ENCODE measurements at places on chromosomes 1 and 21.
A peak's percentile ranks its signal among the peaks of the same experiment; 100 is the strongest.

- no peak for DNase-seq
Observed at GRCh38 chr1:47866601-47867437, 130.4 kb downstream of the TRABD2B start.

DNA sequence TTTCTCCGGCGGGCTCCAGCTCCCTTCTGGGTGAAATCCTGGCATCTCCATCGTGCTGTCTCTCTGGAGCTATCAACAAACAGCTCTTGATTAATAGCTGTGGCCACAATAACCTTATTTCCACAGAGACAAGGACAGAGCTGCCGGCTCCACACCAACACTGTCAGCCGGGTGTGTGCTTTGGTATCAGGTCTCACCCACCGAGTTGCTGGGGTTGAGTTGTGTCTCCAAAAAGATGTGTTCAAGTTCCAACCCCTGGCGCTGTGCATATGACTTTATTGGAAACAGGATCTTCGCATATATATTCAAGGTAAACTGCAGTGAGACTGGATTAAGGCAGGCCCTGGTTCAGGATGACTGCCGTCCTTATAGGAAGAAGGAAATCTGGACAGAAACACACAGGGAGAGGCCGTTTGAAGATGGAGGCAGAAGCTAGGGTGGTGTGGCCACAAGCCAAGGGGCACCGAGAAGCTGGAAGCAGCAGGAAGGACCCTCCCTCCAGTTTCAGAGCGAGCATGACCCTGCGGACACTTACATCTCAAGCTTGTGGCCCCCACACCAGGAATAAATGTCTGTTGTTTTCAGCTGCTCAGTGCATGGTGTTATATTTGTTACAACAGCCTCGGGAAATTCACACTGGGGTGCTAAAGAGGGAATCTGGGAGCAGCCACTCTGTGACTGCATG lies 88.4 kb upstream of the TMPRSS2 start:
- DNase-seq = no peak

- DNase-seq = no peak
Observed at GRCh38 chr21:16302851-16303282, 573.1 kb downstream of the USP25 start.

GRCh38 chr1:225845571-225846259 lies 35.8 kb downstream of the EPHX1 start:
- peak; percentile 41 for DNase-seq

DNA sequence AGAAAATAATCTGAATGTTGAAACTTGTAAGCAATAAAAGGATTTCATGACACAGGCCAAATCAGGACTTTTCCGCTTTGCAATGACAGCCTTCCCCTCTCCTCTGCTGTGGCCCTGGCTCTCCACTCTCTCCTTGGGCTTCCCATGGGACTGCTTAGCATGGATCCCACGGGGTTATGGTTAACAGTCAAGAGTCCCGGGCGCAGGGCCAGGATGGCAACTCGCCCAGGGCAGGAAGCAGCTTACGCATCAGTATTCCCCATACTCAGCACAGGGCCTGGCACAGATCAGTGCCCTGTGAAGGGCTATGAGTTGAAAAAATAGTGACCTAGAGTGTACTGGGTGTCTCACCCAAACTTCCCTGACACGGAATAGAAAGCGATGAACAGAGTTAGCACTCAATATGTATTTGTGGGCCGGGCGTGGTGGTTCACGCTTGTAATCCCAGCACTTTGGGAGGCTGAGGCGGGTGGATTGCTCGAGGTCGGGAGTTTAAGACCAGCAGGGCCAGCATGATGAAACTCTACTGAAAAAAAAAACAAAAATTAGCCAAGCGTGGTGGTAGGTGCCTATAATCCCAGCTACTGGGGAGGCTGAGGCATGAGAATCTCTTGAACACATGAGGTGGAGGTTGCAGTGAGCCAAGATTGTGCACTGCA lies 29.1 kb upstream of the GRHL3 start:
- DNase-seq = no peak

GRCh38 chr1:41774471-41774990 lies 144.2 kb downstream of the HIVEP3 start:
- DNase-seq = no peak

DNA sequence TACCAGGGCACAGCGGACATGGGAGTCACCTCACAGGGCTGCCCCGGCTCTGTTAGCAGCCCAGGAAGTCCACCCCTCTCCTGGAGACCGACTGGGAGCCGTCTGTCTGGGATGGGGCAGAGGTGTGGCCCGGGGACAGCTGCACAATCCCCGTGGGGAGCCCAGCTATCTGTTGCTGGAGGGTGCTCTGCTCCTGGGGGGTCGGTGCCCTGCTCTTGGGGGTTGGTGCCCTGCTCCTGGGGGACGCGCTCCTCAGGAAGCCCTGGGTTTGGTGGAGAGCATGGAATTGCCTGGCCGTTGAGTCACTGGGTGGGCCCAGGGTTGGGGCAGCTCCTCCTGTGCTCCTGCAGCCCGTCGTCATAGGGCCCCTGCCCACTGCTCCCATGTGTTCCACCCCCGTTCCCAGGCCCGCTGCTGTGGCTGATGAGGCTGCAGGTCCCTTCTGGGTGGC lies 39.3 kb downstream of the AGPAT3 start:
- no peak for DNase-seq

- DNase-seq = no peak
Observed at GRCh38 chr1:224132901-224133300, 19.0 kb downstream of the FBXO28 start.

- no peak for DNase-seq
Observed at GRCh38 chr1:222299524-222299923, 248.4 kb downstream of the HHIPL2 start.

GRCh38 chr1:1680031-1680911 lies 12.3 kb downstream of the SLC35E2B start:
- DNase-seq = no peak

DNA sequence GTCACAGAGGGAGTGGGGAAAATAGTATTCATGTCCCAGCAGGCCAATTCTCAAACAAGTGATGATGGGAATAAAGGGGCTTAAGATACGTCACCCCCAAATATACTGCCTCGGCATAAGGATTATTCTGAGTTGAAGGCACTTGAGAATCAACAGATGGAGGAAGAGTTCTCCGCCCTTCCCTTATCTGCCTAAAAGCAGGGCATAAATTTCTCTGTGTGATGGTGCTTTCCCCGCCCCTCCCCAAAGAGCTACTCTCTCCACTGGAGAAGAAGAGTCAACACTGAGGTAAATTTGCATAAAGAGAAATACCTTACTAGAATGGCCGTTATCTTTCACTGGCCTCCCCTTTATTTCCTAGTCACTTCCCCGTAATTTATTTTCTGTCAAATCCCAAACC lies 18.7 kb downstream of the BECN2 start:
- no peak for DNase-seq

DNA sequence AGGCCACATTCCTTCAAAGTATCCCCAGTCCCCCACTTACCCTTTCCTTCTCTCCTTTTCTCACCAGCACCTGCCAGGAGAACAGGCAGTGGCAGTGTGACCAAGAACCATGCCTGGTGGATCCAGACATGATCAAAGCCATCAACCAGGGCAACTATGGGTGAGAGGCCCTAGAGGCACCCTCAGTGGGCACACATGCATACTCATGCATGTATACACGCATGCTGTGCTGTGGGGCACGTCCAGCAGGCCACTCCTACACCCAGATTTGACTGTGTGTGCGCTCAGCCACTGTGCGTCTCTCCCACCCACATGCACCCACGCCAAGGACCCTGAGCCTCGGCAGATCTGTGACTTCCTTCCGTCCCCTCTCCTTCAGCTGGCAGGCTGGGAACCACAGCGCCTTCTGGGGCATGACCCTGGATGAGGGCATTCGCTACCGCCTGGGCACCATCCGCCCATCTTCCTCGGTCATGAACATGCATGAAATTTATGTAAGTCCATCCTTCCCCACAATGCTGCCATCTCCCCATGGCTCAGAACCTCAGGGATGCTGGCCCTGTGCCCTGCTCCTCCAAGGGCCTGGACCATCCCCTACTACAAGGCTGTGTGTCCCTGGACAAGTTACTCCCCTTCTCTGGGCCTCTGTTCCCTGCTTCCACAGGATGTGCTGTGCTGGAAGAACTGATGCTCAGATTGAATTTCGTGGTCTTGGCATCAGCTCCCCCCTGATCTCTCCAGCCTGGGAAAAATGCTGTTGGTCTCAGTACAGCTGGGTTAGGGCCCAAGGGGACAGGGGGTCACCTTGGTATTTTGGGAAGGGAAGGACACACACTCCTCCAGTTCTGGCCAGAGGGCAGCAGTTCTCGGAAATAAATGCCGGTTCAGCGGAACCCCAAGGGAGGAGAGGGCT lies 7.0 kb downstream of the TINAGL1 start:
- no peak for DNase-seq

GRCh38 chr21:33561373-33561772 lies 18.5 kb downstream of the SON start:
- no peak for DNase-seq

DNA sequence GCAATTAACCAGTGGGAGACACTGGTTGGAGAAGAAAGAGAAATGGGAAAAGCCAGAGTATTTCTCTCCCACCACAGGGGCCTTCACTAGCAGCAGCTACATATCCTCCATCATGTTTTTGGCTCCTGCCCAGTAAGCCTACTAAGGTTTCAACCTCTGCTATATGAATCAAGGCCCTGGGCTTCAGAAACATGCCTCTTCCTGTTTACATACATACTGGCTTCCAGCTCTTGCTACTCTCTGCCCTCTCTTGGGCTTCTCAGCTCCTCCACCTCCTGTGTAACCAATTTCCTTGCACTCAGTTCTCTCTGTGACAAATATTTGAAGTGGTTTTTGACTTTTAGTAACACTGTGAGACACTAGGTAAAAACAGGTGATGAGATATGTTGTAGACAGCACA lies 80.8 kb downstream of the LRRC7 start:
- no peak for DNase-seq

DNA sequence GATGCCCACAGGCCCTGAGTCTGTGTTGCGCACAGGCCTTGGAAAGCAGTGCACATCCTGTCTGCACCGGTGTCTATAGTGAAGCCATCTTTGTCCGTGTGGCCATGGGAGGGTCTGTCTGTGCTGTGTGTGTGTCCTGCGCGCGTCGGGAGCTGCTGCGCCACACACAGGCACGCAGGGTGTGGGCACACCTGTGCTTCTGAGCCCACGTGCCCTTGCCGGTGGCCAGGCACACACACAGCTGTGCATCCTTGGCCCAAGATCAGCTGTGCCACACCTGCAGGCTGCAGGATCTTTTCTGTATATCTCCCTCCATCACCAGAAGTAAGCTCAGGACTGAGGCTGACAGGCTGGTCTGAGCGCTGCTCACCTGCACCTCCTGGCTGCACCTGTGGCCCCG lies 3.2 kb upstream of the SAMD11 start:
- DNase-seq = no peak

DNA sequence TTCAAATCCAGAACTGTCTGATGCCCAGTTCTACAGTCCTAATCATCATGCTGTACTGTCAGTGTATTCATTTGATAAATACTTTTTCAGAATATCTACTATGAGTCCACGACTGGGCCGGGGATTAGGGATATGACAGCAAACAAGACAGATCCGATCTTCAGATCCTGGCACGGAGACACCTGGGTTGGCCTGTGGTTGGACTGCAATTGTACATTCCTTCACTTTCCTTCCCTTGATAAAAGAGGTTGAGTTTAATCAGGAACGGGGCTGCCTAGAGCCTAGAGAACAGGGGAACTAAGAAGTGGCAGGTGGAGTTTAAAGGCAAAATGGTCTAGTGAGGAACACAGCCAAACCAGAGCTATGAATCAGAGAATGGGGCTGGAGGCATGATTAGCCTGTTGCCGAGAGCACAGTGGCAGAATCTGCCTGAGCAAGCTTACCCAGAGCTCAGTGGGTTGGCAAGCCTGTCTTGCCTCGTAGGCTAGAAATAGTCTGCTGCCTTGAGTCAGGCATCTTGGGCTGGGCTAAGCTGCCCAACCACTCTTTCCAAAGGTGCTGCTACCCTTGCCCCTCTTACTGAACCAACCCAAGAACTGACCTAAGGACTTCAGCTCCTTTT lies 38.1 kb upstream of the PTCH2 start:
- DNase-seq = no peak

DNA sequence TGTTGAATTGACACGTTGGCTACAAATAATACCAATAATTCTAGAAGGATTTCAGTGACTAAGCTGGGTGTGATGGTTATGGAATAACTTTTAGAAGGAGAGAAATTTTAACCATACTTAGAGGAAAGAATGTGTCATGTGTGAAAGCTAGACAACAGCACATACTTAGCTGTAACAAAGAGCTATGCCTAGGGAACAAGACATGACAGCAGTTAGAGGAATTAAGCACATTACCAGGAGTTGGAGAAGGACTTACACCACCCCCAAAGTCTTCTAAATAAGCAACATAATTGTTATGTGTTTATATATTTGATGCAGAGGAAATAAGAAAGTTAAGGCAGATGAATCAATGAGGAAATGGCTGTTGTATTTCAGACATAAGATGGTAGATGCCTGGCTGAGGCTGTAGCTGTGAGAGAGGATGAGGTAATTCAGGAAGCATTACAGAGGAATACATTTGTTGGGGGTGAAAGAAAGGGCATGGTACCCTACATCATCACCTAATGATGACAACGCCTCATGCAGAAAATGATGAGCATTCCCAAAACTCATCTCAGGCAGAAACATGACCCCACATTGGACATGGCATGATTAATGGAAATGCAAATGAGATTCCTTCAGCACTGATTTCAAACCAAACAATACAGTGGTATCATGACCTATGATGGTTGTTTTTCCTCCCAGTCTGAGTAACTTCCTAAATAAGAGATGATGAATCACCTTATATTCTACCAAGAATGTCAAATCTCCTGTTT lies 211.5 kb downstream of the LHX8 start:
- DNase-seq = no peak

- DNase-seq = no peak
Observed at GRCh38 chr1:230839173-230839572, 29.1 kb downstream of the C1orf198 start.

GRCh38 chr1:62159940-62160348 lies 34.7 kb upstream of the L1TD1 start:
- DNase-seq = no peak

- DNase-seq = peak; percentile 70
Observed at GRCh38 chr1:172429331-172430127, 9.0 kb downstream of the C1orf105 start.

DNA sequence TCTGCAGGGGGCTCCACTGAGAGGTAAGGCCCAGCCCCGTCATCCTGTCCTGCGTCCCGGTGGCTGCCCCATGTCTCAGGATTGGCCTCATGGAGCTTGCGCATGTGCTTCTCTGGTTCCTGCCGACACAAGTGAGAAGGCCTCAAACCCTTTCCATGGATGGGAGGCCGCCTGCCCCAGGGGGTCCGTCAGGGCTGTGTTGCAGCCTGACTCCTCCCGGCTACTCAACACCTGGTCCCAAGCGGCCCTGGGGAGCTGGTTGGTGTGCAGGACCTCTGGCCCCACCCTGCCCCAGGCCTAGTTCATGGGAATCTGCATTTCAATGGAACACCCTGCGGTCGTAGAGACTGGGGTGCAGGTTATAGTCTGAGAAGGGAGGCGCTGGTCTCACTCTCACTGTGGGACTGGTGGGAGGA lies 21.1 kb upstream of the PDE9A start:
- no peak for DNase-seq

GRCh38 chr1:224783006-224783651 lies 146.3 kb upstream of the DNAH14 start:
- DNase-seq = no peak
